H9 (cell line): ENCODE measurements at places on chromosomes 5 and 9.
A peak's percentile ranks its signal among the peaks of the same experiment; 100 is the strongest.

DNA sequence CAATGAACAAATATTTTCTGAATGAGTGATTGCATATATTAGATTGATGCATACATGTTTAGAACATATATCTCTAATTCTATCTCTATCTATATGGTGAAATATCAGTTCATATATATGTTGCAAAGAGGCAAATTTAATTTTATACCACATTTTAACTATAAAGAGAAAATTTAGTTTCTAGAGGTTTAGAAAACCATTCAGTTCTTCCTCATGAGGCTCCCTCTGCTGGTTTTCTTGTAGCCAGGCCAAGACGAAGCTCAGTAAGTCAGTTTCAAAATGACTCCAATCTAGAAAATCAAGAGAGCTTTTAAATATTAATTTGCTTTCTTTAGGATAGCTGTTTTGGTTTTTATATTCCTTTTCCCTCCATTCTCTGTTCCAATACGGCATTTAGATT is 312.1 kb downstream of the TMEM232 start:
- DNase-seq: no peak

DNA sequence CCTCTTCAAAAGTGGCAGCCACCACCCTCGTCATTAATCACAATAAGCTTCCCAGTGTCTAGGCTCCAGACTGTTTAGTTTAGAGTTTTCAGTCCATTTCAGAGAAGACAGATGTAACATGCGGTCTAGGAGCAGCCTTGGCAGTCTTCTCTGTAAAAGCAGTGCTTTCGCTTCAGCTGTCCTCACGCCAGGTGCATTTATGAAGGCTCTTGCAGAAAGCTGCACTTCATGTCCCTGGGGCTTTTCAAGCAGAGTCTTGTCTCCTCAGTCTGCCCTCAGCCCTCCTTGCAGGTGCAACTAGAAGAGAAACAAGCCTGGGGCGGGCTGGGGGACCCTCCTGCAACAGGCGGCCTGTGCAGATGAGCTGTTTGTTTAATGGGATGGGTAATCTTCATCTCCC is 281.9 kb downstream of the DRD1 start:
- DNase-seq: no peak

DNA sequence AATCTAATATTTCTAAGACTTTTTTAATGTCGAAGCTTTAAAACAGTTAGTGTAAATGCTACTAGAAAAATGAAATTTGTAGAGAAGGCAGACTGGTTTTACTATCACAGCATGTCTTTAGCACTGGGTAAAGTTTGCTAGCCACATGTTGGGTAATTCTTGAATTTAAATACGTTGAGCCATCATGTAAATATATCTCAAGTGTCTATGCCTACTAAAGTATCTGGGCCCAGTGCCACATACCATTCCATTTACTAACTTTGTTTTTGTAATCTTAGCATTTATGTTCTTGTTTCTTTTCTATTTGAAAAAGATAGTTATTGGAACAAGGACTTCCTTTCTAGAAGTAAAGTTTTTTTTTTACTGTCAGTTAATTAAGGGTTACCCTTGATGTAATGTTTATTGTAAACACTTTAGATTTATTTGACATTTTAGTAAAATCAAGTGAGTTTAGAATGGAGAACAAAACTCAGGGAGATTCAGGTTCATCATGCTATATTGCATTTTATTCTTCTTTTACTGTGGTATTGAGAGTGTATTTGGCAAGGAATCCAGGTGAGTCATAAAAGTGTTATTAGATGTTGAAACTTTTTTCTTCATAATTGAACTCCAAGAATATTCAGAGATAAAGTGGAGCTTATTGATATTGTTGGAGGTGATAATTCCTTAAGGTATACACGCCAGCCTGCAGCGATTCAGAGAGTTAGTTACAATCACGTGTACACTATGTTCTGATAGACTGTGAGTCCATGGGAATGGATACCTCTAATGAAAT is 182.4 kb downstream of the CCDC171 start:
- no peak for DNase-seq

- no peak for DNase-seq
Measured at GRCh38 chr5:174997688-174998087, 273.3 kb downstream of the MSX2 start.

DNA sequence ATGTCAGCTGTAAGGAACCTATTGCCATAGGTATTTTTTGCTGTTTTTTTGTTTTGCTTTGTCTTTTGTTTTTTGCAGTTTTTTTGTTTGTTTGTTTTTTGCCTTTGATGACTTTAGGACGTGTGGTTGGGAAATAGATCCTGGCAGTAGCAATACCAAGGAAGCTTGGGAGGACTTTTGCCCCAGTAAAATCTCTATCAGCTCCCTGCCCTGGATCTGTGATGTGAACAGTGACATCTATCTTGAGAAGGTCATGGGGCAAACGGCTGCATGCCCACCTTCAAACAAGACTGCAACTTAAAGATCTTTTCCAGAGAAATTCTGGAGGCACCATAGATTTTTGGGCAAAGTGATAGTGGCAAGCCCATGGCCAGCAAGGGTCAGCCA is 5.4 kb upstream of the ADRA1B start:
- no peak for DNase-seq

DNA sequence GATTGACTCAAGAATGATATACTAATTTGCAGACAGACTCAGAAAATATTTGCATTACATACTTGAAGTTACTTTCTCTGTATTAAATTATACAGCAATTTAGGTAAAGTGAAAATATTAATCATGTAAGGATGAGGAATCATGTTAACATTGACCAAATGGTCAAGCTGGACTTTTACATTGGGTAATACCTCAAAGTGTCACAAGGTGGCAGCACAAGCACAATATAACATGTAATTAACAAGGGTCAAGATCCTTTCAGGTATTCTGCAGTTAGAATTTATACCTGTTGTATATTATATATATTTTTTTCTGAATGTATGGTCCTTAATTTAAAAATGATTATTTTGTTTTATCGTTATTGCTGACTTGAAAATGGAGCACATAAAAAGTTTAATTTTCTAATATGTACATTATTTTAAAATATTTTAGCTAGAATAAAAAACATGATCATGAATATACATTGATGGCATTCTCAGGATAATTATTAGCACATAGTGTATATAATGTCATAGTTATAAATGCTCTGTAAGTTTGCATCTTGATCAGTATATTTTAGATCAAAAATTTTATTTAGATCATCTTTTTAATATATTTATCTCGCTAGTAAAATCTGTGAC is 8.6 kb downstream of the HAPLN1 start:
- no peak for DNase-seq

DNA sequence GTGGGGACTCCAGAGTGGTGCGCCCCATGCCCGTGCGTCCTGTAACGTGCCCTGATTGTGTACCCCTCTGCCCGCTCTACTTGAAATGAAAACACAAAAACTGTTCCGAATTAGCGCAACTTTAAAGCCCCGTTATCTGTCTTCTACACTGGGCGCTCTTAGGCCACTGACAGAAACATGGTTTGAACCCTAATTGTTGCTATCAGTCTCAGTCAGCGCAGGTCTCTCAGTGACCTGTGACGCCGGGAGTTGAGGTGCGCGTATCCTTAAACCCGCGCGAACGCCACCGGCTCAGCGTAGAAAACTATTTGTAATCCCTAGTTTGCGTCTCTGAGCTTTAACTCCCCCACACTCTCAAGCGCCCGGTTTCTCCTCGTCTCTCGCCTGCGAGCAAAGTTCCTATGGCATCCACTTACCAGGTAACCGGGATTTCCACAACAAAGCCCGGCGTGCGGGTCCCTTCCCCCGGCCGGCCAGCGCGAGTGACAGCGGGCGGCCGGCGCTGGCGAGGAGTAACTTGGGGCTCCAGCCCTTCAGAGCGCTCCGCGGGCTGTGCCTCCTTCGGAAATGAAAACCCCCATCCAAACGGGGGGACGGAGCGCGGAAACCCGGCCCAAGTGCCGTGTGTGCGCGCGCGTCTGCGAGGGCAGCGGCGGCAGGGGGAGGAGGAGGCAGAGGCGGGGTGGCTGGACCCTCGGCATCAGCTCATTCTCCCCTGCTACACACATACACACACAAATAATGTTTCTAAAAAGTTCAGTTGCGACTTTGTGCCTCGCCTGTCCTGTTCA is 668 bp downstream of the GLIS3 start:
- DNase-seq: peak; percentile 45

DNA sequence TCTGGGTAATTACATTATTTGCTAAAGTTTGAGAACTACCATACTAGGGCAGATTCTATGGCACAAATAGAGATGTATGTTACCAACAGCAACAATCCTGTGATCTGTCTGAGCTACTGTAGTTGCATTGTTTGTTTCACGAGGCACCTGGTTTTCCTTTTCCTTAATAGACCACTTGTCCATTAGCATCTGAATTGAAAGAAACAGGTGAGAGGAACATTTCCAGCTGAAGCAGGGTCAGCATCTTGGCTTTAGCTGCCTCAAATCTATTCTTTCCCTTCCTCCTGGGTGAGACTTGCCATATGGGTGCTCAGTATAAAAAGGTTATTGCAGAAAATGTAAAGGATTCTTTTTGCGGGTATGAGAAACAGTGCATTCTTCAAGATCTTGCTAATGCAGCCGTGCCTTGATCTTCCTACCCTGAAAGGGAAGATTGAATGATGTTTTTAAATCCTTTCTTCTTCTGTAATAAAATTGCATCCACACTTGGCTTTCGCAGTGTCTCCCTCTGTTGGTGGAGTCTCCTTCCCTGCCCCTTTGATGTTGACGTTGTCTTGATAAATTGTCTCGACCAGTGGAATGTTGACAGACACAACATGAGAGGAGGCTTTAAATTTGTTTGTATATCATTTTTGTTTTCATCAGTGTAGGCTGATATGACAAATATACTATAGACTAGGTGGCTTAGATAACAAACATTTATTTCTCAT is 118.0 kb upstream of the BRINP1 start:
- no peak for DNase-seq

- no peak for DNase-seq
Measured at GRCh38 chr5:148962761-148963324, 100.0 kb downstream of the SH3TC2 start.

DNA sequence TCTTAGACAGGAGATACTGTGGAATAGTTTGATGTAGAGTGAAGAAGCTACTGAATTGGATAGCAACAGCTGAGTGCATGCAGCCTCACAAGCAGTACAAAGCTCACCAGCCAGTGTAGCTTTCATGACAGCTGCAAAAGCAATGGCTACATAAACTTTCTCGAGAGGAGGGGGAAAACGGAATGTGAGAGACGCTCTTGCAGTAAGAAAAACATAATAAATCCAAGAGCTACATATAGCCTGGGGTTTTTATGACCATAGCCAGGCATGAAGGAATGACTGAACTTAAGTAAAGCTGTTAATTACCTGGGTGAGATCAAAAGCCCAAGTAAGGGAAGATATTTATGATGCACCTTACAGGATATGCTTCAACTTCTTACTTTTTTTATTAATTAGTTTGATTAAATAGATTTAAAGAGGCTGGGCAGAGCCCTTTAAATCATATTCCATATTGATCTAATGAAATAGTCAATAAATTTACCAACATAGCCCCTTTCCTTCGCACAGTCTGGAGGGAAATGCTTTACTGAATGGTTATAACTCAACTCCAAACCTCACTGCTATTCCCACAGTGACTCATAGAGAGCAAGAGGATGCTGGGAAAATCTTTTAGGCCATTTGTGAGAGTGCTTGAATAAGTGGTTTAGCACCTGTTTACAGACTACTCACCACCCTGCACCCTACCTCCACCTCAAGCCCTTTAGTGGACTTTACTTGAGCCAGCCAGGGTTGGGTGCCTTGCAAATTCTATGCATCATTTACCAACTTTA is 407.2 kb upstream of the CLINT1 start:
- DNase-seq: no peak

DNA sequence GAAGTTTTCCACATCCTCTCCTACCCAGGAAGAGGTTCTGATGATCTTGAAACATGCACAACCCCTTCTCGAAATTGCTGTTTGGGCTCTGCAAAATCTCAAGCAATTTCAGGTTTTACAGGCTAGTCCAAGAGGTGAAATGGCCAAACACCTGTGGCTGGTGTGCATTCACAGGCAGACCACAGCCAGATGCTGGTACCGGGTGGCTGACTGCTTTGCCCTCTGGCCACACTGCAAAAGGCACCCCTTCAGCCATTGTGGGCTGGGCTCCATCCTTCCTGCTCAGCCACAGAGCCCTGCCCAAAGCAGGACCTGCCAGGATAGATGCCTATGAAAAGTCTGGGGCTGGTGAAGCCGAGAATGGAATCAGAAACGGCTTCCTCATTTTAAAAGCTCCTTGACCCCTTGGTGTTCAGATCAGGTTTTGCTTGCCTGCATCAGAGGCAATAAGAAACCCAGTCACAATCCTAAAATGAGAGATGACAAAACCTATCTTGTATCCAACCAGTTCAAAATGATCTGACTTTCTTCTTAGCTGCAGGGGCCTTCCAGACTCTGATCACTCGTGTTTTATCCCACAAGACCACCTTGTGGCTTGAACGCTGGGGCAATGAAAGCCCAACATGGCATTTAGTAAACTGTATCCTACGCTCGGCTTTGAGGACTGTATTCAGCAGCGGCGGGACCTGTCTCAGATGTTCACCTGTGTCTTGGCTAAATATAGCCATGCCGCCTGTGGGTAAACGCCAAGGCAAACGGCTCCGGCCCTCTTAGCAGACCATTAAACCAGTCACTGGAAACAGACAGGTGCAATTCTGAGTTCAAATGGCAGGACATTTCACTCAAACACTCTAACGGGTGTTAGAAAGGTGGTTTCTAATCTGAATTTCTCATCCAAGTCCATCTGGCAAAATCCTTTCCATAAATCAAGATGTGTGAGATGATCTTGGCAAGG is 49.6 kb downstream of the EPB41L4B start:
- no peak for DNase-seq

- no peak for DNase-seq
Measured at GRCh38 chr9:9924376-9924775, 688.4 kb downstream of the PTPRD start.

DNA sequence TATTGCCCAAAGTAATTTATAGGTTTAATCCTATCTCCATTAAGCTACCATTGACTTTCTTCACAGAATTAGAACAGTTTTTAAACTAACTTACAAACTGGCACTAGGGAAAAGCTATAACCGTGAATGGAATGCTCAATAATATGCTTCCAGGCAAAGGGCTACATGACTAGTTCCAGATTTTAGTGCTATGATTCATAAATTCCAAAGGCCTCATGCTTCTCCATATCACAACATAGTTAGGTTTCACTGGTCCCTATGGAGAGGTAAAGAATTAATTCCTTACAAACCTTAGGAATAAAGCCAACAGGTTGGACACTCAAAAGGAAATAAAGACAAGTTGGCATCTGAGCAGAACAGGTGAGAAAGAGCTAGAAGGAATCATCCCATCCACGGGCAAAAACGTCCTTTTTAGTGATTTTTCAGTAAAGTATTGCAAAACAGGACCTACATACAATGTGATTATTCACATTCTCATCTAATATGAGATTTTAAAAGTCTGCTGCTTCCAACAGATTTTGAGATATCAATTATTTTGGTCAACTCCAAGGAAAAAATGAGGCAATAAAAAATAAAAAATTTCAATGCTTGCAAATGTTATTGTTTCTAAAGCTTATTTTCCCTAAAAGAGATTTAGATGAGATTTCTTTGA is 97.0 kb upstream of the TARS1 start:
- no peak for DNase-seq

DNA sequence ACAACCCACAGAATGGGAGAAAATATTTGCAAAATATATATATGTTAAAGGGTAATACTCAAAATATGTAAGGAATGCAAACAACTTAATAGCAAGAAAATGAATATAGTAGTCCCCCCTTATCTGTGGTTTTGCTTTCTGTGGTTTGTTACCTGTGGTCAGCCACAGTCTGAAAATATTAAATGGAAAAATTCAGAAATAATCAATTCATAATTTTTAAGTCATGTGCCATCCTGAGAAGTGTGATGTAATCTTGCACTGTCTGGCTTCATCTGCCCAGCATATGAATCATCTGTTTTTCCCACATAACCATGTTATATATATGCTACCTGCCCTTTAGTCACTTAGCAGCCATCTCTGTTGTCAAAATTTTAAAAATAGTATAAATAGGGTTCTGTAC is 11.7 kb downstream of the CER1 start:
- DNase-seq: no peak
